ENCODE measurements at places on chromosomes 4 and X.

DNA sequence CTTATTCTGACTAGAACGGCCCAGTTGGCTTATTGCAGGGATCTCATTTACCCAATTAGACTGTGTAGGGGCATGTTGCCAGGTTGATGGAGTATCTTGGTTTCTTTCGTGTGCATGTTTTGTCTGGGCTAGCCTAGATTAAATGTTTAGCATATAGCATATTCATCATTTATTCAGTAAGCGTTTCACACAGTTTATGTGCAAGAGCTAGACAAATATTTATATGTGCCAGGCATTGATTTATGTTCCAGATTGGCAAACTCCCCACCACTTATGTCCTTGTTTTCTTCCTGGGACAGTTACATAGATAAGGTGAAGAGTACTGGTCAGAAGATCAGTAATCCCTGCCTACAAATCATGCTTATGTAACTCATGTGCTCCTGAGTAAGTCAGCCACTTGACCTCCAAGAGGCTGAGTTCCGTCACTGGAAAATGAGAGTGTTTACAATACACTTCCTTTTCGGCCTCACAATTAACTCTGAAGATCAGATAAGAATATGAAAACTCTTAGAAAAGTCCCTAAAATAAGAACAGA lies 57.2 kb downstream of the RUFY3 start:
- H3K36me3 ChIP-seq, result peaks cover 20% of the 10 kb centered on the region
- no peak overlapping the region for H3K27ac ChIP-seq
- no peaks in the 10 kb centered on the region for H3K4me1 ChIP-seq
- peak; percentile 98 for DNase-seq
- H3K4me3 ChIP-seq, result no peak overlapping the region
- H3K27me3 ChIP-seq, result no peaks in the 10 kb centered on the region

GRCh38 chr4:139329665-139330200 lies 27.5 kb upstream of the NDUFC1 start:
- no peak for DNase-seq
- no peak overlapping the region for H3K4me3 ChIP-seq
- peaks cover 13% of the 10 kb centered on the region for H3K36me3 ChIP-seq
- no peak overlapping the region for H3K27ac ChIP-seq
- no peaks in the 10 kb centered on the region for H3K27me3 ChIP-seq

DNA sequence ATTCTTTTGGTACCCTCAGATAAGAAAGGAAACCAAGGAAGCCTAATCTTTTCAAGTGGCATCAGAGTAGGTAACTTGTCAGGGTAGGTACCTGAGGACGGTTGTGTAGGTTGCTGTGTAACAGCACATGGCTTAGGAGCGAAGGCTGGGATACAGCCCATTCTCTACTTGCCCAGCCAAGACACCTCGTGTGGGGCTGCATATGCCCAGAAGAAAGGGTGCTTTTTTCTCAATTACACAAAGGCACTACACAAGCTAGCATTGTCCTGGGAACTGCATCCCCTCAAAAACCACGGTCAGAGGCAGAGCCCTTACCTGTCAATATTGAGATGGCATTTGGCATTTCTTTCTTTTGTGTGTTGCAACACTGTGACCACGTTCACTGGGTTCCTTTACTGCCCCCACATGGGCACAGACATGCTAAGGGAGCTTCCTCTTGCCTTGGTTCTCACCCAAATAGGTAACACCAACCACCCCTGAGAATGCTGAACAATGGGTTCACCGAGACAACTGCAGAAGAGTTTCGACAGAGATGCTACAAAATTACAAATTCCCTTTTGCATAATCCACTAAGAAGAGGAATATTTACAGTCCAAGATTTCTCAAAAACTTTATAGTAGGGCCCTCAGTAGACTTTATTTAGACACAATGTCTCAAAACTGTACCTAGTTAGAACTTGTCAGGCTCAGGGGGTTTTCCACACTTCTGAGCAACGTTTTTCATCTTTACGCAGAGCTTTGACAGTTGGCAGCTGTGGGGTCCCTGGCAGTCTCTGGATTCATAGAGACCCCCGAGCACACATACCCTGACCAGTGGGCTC lies 35.8 kb upstream of the TNIP3 start:
- H3K27ac ChIP-seq, result no peak overlapping the region
- H3K4me1 ChIP-seq, result no peaks in the 10 kb centered on the region
- H3K4me3 ChIP-seq, result no peak overlapping the region
- H3K27me3 ChIP-seq, result no peaks in the 10 kb centered on the region
- H3K36me3 ChIP-seq, result no peaks in the 10 kb centered on the region
- DNase-seq, result no peak

GRCh38 chrX:123961268-123962005 lies at the start of gene STAG2:
TSS of gene STAG2 (plus strand) at chrX:123961706. CDS start at chrX:124022628, 60,922 bp downstream.
- no peaks in the 10 kb centered on the region for H3K27me3 ChIP-seq
- peak within 1 kb of the TSS; percentile 98 for H3K27ac ChIP-seq
- H3K36me3 ChIP-seq, result no peaks in the 10 kb centered on the region
- DNase-seq, result peak; percentile 93
- peak within 1 kb of the TSS; percentile 80 for H3K4me3 ChIP-seq

DNA sequence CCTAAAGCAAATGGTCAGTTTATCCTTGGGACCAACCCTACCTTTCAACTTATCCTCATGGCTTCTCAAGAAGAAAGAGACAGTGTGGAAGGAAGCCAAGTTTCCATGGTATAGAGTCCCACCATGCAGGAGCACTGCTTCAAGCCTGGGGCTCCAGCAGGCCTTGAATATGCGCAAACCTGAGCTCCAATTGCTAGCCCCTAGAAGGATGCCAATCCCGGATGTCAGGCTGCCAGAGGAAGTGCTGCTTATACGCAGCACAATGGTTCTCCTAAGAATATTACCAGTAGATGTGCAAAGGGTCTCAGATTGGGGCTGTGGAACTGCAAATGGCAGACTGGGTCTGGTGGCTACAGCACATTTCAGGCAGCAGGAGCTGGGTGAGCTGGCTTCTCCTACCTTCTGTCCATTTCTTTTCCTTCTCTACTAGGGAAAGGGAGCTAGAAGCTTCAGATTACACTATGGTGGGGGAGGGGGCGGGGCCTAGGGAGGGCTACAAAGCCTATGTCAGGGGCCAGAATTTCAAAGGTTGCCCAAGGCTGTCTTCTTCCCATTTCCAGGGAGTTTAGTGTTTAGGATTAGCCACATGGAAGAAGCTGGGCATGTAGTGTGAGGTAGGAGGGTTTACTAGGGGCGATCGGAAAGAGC lies 40.7 kb upstream of the CITED1 start:
- no peak overlapping the region for H3K27ac ChIP-seq
- H3K4me1 ChIP-seq, result no peaks in the 10 kb centered on the region
- peaks cover 51% of the 10 kb centered on the region for H3K27me3 ChIP-seq
- no peak for DNase-seq
- H3K4me3 ChIP-seq, result no peak overlapping the region

DNA sequence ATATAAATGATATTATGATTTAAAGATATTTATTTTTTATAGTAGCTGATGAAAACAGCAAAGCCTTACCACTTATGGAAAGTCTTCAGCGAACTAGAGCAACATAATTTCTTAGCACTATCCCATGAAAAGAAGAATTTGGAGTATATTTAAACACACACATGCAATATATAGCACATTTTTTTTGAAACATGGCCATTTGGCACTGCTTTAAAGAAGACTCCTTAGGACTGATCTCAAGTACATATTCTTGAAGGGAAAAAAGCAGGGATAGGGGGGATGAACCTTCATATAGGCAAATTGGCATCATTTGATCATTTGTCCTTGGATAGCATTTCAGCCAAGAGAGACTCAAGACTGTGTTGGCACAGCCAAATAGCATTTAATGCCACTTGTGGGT lies 193.3 kb downstream of the ANKRD50 start:
- H3K4me1 ChIP-seq, result no peaks in the 10 kb centered on the region

GRCh38 chr4:127203562-127204200 lies 429.1 kb upstream of the INTU start:
- H3K4me3 ChIP-seq, result no peak overlapping the region
- peak overlapping the region; percentile 25 for H3K27ac ChIP-seq
- no peaks in the 10 kb centered on the region for H3K27me3 ChIP-seq

DNA sequence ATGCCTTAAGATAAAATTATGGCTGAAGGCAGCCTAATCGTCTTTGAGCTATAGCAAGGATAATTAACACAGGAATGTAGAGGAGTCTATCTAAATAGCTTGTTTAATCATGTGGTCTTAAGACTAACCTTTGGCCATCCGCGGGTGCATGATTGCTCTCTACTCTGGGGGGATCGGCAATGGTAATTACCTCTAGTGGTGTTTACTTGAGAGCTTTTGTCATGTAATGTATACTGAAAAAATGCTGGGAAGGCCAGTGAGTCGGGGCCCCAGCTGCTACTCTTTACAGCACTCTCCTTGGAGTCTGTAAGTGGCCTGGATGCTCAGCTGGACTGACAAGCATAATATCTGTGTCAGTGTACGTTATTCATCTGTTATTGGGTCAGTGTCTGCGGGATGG lies 65.5 kb upstream of the GNPDA2 start:
- H3K27ac ChIP-seq, result no peak overlapping the region
- no peak overlapping the region for H3K4me3 ChIP-seq
- no peak for DNase-seq
- H3K4me1 ChIP-seq, result no peaks in the 10 kb centered on the region

DNA sequence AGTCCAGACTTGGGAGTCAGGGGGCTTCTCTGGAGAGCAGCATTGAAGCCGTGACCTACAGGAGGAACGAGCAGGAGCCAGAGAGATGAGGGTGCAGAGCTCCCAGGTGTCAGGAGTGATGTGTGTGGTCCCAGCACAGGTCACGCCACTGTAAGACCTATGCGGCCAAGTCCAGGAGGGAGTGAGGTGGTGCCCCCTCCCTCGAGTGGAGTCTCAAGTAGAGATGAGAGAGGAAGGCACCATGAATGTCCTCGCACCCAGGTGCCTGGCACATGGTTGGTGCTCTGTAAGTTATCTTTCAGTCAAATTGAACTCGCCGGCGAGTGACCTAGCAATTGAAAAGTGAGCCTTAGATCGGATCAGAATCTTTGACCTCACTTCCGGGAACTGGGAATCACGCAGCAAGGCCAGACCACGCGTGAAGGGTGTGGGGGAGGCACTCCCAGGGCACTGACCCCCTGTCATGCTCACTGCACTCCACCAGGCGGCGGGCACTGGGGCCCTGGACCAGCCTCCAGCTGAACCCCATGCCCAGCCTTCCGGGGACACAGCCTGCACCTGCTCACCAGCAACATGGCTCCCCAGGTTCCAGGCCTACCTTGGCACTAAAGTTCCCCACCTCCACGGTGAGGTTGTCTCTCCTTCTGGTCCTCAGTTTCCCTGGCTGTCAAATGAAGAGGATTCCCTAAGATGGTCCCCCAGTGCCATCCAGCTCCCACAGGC lies 127.4 kb downstream of the HMX1 start:
- H3K27ac ChIP-seq, result no peak overlapping the region
- no peaks in the 10 kb centered on the region for H3K27me3 ChIP-seq

DNA sequence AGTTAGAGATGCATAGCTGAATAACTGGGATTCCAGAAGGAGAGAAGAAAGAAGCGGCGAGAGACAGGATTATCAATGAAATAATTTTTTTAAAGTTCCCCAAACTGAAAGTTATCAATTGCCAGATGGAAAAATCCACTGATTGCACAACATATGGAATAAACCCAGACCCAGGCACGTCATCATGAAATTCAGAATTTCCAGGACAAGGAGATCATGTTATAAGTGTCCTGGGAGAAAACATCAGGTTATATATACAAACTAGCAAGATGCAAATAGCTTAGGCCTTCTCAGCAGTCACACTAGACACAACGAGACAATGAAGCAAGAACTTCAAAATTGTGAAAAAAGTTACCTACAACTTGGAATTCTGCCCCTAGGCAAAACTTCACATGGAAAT lies 200.0 kb downstream of the PALLD start:
- no peaks in the 10 kb centered on the region for H3K36me3 ChIP-seq
- peak; percentile 43 for DNase-seq
- peak overlapping the region; percentile 32 for H3K4me3 ChIP-seq
- H3K4me1 ChIP-seq, result peaks cover 2% of the 10 kb centered on the region
- no peaks in the 10 kb centered on the region for H3K27me3 ChIP-seq
- no peak overlapping the region for H3K27ac ChIP-seq

- no peaks in the 10 kb centered on the region for H3K4me1 ChIP-seq
- H3K4me3 ChIP-seq, result no peak overlapping the region
- no peak for DNase-seq
These were observed 1365.2 kb downstream of the STIM2 start for GRCh38 chr4:28225689-28226353.

DNA sequence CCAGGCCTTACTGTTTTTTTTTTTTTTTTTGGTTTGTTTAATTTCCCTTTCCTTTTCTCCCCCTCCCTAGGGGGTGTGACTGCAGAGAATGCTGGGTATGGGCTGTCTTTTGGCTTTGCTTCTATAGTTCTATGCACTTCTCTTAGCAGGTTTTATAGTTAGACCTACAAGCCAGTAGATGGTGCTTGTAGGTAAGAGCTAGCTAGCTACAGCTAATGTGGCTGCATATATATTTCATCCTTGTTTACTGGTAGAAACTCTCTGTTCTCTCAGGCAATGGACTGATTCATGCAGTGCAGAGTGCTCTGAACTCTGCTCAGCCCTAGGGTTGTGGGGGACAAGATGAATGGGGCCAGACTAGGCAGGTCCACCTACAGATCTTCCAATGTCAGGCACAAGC lies 246.4 kb downstream of the SH2D1A start:
- no peaks in the 10 kb centered on the region for H3K4me1 ChIP-seq
- no peaks in the 10 kb centered on the region for H3K27me3 ChIP-seq
- no peaks in the 10 kb centered on the region for H3K36me3 ChIP-seq
- DNase-seq, result no peak
- H3K4me3 ChIP-seq, result no peak overlapping the region
- no peak overlapping the region for H3K27ac ChIP-seq

GRCh38 chrX:9997041-9997440 lies 29.9 kb downstream of the CLDN34 start:
- no peaks in the 10 kb centered on the region for H3K36me3 ChIP-seq
- H3K4me3 ChIP-seq, result no peak overlapping the region
- no peaks in the 10 kb centered on the region for H3K4me1 ChIP-seq
- no peaks in the 10 kb centered on the region for H3K27me3 ChIP-seq
- H3K27ac ChIP-seq, result no peak overlapping the region

GRCh38 chrX:15983034-15983433 lies 128.4 kb upstream of the AP1S2 start:
- no peaks in the 10 kb centered on the region for H3K36me3 ChIP-seq
- no peak overlapping the region for H3K27ac ChIP-seq
- H3K4me1 ChIP-seq, result no peaks in the 10 kb centered on the region
- DNase-seq, result no peak
- H3K27me3 ChIP-seq, result no peaks in the 10 kb centered on the region

GRCh38 chrX:135649029-135649428 lies 64.4 kb upstream of the CT45A1 start:
- H3K36me3 ChIP-seq, result no peaks in the 10 kb centered on the region
- no peaks in the 10 kb centered on the region for H3K27me3 ChIP-seq
- H3K4me3 ChIP-seq, result no peak overlapping the region
- DNase-seq, result no peak

DNA sequence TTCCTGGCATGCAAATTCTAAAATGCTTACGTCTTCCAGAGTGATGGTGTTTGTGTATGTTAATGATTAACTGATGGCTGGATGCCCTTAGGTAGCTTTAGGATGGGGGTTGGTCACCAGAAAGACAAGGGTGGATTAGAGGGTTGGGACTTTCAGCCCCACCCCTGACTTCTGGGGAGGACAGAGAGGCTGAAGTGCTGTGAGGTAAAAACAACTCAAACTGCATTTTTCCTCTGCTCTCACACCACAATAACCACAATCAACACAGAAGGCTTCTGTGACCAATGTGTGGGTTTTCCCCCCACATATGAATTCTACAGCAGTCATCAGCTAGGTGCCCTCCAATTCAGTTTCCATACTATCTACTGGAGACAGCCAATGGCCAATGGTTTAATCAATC lies 18.7 kb upstream of the DDIT4L start:
- H3K4me1 ChIP-seq, result peaks cover 3% of the 10 kb centered on the region
- H3K27ac ChIP-seq, result no peak overlapping the region
- peak; percentile 15 for DNase-seq
- no peaks in the 10 kb centered on the region for H3K27me3 ChIP-seq

All from mesenchymal stem cell (in vitro differentiated cells and primary cell).